ENCODE measurements at places on chromosomes 3 and 15. TPM values are rescaled to one million over a fixed set of nuclear protein-coding genes. Genes with fewer than 3 reads are reported as not detected.

ZDHHC23 gene
- total RNA-seq, result 2.4 TPM

AVEN gene
- total RNA-seq, result 37.5 TPM

VPS13C gene
- total RNA-seq, result 25.9 TPM

UROC1 gene
- not detected for total RNA-seq

BOC gene
- total RNA-seq, result 4.5 TPM

EFHB gene
- total RNA-seq, result not detected

LRRC3B gene
- not detected for total RNA-seq

NEDD4 gene
- total RNA-seq, result 60.2 TPM

NPAP1 gene
- total RNA-seq, result not detected

ENTPD3 gene
- total RNA-seq, result not detected

PLXNB1 gene
- total RNA-seq, result 24.9 TPM

P3H2 gene
- 30.3 TPM for total RNA-seq

CELSR3 gene
- total RNA-seq, result 5.8 TPM

KNG1 gene
- total RNA-seq, result not detected

IQCB1 gene
- 35.6 TPM for total RNA-seq

SEC62 gene
- total RNA-seq, result 34.8 TPM

GPR149 gene
- total RNA-seq, result not detected

SAMD7 gene
- total RNA-seq, result not detected

GOLGA8O gene
- total RNA-seq, result not detected

FOXB1 gene
- not detected for total RNA-seq

ARNT2 gene
- 18.5 TPM for total RNA-seq

GLCE gene
- total RNA-seq, result 12.5 TPM

MAP2K1 gene
- total RNA-seq, result 33.6 TPM

SETD2 gene
- 25.2 TPM for total RNA-seq

CILP gene
- total RNA-seq, result not detected

HEMK1 gene
- total RNA-seq, result 18.1 TPM

VWA5B2 gene
- 0.72 TPM for total RNA-seq

PRR23C gene
- not detected for total RNA-seq

LDHAL6B gene
- not detected for total RNA-seq

CCR2 gene
- total RNA-seq, result not detected

LEKR1 gene
- total RNA-seq, result 0.96 TPM

DUOXA2 gene
- total RNA-seq, result not detected

CCDC51 gene
- 42.7 TPM for total RNA-seq

TRPM1 gene
- 0.05 TPM for total RNA-seq

SIDT1 gene
- total RNA-seq, result 0.02 TPM

PRSS50 gene
- not detected for total RNA-seq

STX19 gene
- total RNA-seq, result not detected

MEGF11 gene
- 0.02 TPM for total RNA-seq

ARID3B gene
- 1.5 TPM for total RNA-seq

LMAN1L gene
- not detected for total RNA-seq

A4GNT gene
- not detected for total RNA-seq

CPLX3 gene
- not detected for total RNA-seq

MASP1 gene
- not detected for total RNA-seq

GABRG3 gene
- not detected for total RNA-seq

ARHGEF3 gene
- total RNA-seq, result 10.4 TPM

CEP19 gene
- total RNA-seq, result 9.7 TPM

AADAC gene
- total RNA-seq, result 2.3 TPM

PLOD2 gene
- total RNA-seq, result 93.9 TPM

ERICH6 gene
- not detected for total RNA-seq

FAM174B gene
- 3.8 TPM for total RNA-seq

AMOTL2 gene
- 182 TPM for total RNA-seq

Measured in A172 (cell line).